Kidney glomerular epithelial cell (primary cell): ENCODE measurements at places on chromosomes 2 and 18.

DNA sequence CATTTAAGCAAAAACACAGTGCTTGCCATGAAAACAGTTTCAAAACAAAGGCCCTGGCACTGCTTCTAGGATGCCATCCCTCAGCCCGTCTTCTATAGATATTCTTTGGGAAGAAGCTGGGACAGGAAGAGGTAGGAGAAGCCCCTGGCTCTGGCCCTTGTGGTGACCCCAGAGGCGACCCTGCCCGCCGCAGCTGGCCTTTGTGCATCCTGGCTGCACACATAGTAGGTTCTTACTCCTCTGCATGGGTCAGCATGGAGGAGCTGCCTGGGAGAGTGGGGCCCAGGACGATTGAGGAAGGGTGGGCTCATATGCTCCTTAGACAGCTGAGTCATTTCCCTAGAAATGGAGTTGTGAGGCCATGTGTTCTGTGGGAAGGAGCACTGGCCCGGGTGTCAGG is 44.4 kb upstream of the OTOF start:
- no peak for DNase-seq

GRCh38 chr18:6752202-6752860 is 22.8 kb downstream of the ARHGAP28 start:
- DNase-seq: peak; percentile 61

GRCh38 chr18:44686156-44686555 is 5.5 kb downstream of the SETBP1 start:
- DNase-seq: no peak

DNA sequence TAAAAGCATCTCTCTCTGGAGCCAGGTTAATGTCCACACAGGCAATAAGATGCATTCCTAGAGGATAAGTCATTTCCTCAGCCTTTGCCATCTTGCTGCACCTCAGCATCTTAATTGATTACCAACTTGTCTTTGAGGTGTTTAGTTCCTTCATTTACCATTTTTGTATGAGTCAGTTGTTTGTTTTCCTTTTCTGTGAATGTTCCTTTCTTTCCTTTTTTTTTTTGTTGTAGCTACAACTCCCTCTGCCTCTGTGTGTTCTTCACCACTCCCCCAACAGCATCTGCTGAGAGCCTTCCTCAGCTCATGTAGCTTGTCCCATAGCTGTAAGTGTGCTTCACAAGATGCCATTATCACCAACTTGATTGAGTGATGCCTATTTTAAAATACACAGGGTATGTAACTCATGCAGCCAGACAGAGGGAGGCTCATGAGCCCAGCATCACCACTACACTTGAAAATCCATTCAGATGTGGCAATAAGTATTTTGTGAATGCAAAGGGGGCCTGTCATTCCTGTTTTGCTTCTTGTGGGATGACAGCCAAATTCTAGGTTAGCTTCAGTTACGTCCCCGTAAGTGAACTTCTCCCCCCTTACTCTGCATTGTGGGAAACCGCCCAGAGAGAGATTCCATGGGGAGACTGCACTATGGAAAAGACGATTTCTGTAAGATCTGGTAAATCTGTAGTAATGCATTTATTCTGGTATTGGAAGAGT is 315.9 kb upstream of the ZEB2 start:
- DNase-seq: peak; percentile 34

- DNase-seq: peak; percentile 83
These were observed 219.3 kb downstream of the NEDD4L start for GRCh38 chr18:58263055-58263957.

DNA sequence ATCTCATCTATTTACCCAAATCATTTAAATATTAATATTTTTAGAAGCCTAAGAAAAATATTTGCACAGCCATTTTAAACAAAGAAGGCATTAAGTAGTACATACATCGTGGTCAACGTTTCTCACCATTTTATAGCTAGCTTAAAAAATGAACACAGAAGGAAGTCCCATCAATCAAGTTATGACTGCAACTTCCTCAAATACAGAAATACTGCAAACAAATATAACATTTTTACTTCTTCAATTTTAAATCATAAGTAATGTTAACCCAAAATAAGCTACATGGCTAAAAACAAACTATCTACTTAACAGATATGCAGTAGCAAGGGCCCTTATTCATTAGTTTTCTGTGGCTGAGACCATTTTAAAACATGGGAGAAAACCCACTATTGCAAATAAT is 30.6 kb downstream of the ITSN2 start:
- DNase-seq: no peak

- no peak for DNase-seq
These were observed 41.0 kb upstream of the FOSL2 start for GRCh38 chr2:28351621-28352020.

DNA sequence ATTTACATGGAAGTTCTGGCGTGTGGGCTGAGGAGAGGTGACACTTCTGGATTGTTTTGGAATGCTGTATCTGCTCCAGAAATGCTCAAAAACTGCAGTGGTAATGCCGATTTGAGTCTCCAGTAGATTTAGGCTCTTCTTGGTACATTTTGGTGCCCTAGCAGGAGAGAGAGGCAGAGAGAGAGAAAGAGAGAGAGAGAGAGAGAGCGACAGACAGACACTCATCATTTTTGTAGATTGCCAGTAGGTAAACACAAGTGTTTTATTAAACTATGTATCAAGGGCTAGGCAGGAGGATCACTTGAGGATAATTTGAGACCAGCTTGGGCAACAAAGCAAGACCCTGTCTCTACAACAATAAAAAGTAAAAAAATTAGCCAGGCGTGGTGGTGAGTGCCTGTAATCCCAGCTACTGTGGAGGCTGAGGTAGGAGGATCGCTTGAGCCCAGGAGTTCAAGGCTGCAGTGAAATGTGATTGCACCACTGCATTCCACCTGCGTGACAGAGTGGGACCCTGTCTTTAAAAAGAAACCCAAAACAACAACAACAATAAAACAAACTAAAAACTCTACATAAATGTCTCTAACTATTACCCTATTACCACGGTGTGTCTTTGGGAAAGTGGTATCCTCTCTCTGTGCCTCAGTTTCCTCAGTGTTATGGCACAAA is 60.2 kb downstream of the GATA6 start:
- no peak for DNase-seq

DNA sequence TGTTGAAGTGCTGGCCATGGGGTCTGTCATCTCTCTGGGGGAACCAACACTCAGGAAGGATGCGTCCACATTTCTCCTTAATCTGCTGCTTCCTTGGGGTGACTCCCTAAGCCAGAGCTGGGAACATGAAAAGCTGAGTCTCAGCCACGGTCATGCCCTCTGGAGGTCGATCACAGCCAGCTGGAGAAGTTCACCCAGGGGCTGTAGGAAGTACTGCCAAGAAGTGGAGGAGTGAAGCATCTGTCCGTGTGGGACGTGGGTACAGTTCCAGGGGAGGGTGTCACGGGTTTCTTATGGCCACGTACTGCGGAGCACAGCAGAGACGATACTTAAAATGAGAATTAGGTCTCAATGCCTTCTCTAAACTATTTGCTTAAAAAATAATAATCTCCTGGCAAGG is 42.4 kb upstream of the IGFBP2 start:
- DNase-seq: no peak

GRCh38 chr18:76518860-76519538 is 24.0 kb upstream of the ZNF516 start:
- DNase-seq: no peak

- peak; percentile 62 for DNase-seq
These were observed 187.1 kb upstream of the HAAO start for GRCh38 chr2:42979416-42979869.

DNA sequence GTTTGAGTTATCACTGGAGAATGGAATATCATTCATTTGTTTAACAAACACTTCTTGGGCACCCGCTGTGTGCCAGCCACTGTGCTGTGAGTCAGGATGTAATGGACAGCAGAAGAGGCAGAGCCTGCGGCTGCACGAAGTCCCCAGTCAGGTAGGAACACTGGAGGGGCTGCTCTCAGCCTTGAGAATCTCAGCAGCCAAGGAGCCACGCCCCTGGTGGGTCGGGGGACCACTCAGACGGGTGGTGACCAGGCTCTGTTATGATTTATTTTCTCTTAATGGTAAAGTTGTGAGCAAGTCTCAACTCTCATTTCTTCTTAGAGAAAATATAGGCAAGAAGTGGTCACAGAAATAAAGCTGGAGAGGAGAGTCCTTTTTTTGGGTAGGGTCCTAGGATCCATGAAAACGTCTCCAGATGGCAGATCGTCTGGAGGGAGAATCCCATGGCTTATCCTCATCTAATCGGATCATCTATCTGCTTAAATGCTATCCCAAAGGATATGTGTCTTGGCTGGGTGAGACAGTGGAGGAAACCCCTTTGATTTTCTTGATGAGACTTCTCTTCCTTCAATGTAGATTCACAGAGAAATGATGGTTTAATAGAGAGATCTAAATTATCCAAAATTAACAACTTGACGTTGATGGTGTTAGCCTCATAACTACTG is 129.1 kb upstream of the LGALSL start:
- no peak for DNase-seq

DNA sequence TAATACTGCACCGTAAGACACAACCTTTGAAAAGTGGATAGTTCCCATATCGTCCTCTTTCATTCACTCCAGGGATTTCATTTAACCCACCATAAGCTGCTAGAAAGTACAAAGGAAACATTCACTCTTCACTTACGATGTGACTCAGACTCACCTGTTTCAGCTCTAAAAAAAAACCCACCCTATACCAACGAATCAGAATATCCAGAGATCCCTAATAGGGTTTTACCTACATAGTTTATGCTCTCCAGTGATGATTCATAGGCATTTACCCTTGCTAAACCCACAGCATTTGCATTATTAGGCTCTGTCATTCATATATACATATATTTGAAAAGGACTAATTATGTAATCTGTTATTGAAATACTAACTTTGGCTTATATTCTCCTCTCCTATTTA is 60.2 kb downstream of the PRPF40A start:
- DNase-seq: no peak

GRCh38 chr2:201220102-201220570 is 37.2 kb downstream of the CASP10 start:
- peak; percentile 10 for DNase-seq

- DNase-seq: no peak
These were observed 806 bp downstream of the RFX8 start for GRCh38 chr2:101473911-101474701.

DNA sequence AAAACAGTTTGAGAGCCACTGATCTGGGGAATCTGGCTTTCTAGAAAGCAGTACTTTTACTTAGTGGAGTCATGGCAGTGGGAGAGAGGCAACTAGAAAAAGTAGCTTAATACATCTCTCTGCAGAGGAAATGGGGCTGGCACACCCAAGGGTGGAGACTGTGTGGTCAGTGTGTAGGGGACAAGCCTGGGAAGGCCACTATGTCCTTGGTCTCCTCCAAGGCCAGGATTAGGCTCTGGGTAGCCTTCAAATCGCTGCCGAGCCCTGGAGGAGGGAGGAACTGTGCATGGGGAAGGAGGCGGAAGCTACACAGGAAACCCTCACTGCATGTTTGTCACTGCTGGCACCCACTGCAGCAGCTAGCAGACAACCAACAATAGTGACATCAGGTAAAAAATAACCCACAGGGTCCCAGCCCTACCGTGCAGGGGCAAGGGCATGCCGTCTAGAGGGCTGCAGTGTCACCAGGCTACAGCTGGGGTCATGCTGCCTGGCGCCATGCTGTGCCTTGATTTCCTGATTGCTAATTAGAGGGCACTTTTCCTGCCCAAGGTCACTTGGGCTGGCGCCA is 34.8 kb downstream of the LBH start:
- no peak for DNase-seq

DNA sequence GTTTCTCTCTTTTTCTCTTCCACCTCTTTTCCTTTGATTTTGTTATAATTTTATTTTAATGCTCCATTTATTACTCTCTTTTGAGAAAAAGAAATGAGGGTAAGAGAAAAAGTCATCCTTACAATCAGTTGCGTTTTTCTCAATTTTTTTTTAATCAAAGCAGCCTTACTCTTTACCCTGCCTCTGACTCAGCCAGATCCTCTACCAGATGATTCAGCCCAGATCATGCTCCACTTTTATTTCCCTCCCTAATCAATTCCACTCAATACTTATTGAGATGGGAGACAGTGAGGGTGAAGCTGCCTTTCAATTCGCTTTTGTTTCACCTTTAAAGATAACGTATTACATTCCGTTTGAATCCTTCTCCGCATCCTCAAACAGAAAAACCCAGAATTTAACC is 337.9 kb downstream of the SATB2 start:
- no peak for DNase-seq

GRCh38 chr2:4909346-4910009 is 782.7 kb upstream of the SOX11 start:
- no peak for DNase-seq

- DNase-seq: no peak
These were observed 15.1 kb downstream of the SH2D6 start for GRCh38 chr2:85433511-85434089.

DNA sequence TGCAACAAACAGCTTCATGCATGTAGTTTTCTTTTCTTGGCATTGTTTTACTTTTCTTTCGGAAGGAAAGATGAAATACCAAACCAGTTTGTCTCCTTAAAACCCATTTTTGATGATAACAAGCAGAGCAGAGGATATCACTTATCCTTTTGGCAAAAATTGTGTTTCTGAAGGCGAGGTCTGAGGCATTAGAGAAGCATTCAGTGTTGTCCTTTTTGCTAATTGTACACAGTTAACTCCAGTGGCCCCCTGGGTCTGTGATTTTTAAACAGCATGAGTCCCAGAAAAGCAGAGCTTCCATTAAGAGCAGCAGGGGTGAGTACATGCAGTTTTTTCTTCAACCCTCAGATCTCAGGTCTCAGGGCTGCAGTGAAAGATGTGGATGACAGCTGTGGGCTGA is 41.3 kb downstream of the TTC39C start:
- DNase-seq: no peak

GRCh38 chr18:48996901-48997463 is 46.2 kb upstream of the SMAD7 start:
- DNase-seq: peak; percentile 84

GRCh38 chr2:36859366-36859792 is 107.0 kb downstream of the STRN start:
- DNase-seq: no peak

DNA sequence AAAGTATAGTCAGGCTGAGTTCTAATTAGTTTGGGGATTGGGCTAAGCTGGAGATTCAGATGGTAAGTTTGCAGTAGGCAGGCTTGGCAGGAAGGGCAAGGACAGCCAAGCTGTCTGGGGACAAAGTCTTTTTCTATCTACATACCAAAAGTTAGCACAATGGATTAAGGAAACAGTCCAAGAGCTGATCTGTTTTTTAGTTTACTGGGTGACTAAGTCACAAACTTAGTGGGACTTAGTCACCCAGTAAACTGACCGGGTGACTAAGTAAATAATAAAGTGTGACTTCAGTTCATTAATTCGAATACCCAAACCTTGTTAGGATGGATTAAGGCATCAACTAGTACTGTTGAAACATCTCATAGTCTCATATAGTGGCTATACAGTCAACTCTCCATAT is 1386.0 kb upstream of the CELF4 start:
- DNase-seq: no peak

DNA sequence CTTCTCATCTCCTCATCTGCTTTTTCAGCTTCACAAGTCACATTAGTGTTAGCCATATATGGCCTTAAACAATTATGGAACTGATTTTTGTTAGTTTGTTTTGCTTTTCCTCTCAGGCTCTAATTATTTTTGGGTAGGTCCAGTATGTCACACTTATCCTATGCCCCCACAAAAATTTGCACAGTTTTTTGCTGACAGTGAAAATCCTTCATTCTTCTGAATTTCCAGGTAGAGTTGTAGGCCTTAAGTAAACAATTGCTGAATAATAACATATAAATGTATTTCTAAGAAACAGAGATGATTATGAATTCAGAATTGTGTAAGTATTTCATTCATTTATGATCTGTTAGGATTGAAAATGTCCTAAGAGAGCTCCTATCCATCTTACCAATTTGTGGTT is 8.6 kb upstream of the SERPINB10 start:
- DNase-seq: no peak

GRCh38 chr2:20130160-20130560 is 78.7 kb upstream of the LAPTM4A start:
- DNase-seq: no peak
